ENCODE measurements at places on chromosomes 2 and 18. TPM values are rescaled to one million over a fixed set of nuclear protein-coding genes. Genes with fewer than 3 reads are reported as not detected.

GRCh38 chr2:187716301-187716700, 162.1 kb upstream of the TFPI start:
- no peaks in the 10 kb centered on the region for H3K27me3 ChIP-seq
- no peak overlapping the region for H3K4me3 ChIP-seq
- DNase-seq = no peak
- no peak overlapping the region for H3K27ac ChIP-seq
- H3K36me3 ChIP-seq = no peaks in the 10 kb centered on the region

- H3K4me1 ChIP-seq = no peaks in the 10 kb centered on the region
- DNase-seq = no peak
- no peak overlapping the region for H3K4me3 ChIP-seq
These were observed 95.5 kb downstream of the ZNF521 start for GRCh38 chr18:25256439-25256838.

GRCh38 chr2:197081294-197081693, 154.8 kb upstream of the PGAP1 start:
- DNase-seq = no peak
- peaks cover 80% of the 10 kb centered on the region for H3K36me3 ChIP-seq
- H3K27ac ChIP-seq = no peak overlapping the region
- no peak overlapping the region for H3K4me3 ChIP-seq
- H3K4me1 ChIP-seq = no peaks in the 10 kb centered on the region

- no peak overlapping the region for H3K27ac ChIP-seq
- DNase-seq = no peak
- H3K27me3 ChIP-seq = no peaks in the 10 kb centered on the region
- H3K4me1 ChIP-seq = no peaks in the 10 kb centered on the region
These were observed 116.5 kb upstream of the NETO1 start for GRCh38 chr18:72984290-72984689.

DNA sequence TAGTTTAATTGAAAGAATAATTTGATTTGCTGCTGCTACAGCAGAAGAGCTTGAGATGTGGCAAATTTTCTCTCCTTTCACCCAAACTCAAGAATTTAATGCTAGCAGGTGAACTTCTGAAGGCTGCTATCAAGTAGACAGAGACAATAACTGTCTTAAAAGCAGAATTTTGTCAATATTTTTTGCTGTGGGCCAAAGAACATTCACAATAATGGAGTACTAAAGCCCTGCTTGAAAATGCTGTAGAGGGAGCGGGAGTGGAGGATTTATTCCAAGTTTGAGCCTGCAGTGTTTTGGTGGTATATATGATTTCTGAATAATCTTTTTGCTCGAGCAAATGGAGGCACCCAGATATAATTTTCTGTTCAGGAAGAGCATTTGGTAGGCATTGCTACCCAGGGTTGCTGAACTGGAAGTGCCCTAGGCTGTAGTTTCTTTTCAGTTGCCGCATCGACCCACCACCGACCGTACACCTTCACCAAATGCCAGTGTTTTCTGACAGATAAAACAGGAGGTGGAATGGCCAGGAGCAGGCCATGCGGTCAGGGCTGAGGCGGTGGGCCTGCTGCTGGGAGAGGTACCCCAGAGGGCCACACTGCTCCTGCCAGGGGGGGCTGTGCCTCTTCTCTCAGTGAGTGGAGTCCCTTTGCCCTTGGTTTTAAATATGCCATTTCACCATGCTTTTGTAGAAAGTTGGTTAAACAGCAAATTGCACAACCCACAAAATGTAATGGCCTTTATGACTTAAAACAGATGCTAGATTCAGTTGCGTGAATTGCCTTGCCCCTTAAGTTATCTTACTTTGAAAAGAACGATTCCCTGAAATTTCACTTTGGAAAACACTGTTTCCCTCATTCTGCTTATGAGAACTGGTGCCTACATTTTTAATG, 36.4 kb downstream of the TSHZ1 start:
- H3K27me3 ChIP-seq = no peaks in the 10 kb centered on the region
- DNase-seq = no peak
- peaks cover 42% of the 10 kb centered on the region for H3K4me1 ChIP-seq
- peaks cover 3% of the 10 kb centered on the region for H3K36me3 ChIP-seq

GRCh38 chr2:28565033-28565432, 69.2 kb downstream of the PLB1 start:
- H3K27me3 ChIP-seq = peaks cover 12% of the 10 kb centered on the region
- H3K36me3 ChIP-seq = peaks cover 1% of the 10 kb centered on the region

DNA sequence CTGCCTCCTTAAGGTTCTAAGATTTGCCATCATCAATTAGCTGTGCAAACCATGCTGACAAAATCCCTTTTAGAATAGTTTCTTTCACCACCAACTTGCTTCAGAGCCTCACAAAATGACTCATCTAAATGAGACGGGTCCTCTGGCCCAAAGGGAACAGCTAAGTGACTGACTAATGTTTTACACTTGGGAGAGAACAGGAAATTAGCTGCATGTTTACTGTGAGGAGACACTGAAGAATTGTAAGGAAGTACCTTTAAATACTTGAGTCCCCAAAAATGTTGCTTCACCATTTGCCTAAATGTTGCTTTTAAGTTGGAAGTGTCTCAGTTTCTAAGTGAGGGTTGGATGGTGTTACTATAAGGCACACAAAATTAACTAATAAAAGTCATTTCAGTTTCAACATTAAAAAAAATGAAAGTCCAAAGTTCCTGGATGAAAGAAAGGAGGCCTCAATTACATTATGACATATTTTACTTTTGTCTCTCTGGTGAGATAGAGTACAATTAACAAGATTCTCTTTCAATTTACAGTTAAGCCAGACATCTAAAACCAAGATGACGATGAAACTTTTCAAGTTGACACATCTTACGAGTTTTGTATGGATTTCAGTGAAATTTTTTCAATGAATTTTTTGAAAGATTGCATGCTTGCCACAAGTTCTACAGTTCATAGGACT, 229.1 kb upstream of the FN1 start:
- H3K4me3 ChIP-seq = no peak overlapping the region
- no peaks in the 10 kb centered on the region for H3K36me3 ChIP-seq
- peaks cover 3% of the 10 kb centered on the region for H3K27me3 ChIP-seq

DNA sequence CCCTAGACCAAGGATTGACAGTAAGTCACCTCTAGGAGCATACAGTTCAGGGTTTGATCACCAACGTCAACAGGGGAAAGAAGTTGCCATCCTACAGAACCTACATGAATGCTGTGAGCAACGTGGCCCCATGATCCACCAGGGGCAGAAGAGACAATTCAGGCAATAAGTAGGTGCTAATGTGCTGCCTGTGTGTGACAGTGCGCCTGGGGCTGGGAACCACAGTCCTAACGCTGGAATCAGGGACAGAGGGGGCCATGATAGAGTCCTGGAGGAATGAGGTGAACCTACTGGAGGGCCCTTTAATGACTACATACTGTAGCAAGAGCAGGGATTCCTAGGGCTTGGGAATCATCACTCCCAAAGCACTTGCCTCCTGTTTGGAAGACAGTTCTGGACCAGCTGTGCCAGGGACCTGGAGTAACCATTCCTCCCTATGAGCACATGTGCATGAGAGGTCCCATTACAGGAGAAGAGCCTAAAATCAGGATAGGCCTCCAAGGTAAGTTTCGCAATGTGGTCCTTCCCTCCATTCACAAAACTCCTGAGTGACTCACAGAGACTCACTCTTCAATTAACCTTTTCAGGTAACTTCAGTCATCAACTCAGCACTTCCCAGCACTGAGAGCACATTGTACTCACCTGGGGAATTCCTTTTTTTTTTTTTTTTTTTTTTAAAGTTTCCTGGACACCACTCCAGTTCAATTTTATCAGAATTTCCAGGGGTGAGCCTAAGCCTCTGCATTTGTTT, 214.0 kb downstream of the TMEM163 start:
- peaks cover 11% of the 10 kb centered on the region for H3K27me3 ChIP-seq
- no peaks in the 10 kb centered on the region for H3K4me1 ChIP-seq
- no peak for DNase-seq
- H3K36me3 ChIP-seq = no peaks in the 10 kb centered on the region
- H3K27ac ChIP-seq = no peak overlapping the region

DNA sequence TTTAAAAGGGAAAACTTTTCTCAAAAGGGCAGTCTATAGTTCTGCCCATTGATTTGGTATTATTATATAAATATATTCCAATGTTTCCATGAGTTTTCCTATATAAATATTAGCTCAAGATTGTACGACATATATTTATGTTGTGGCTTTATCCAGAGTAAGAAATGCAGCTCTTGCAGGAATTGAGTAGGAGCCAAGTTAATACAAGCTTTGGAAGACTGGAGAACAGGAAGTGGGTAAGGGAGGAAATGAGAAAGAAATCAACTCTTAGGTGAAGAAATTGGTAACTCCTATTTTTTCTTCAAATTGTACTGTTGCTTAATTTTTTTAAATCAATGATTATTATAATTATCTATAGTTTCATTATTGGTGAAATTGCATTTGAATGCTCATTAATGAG, 105.4 kb upstream of the FAM117B start:
- peaks cover 10% of the 10 kb centered on the region for H3K4me1 ChIP-seq
- H3K36me3 ChIP-seq = peaks cover 3% of the 10 kb centered on the region
- DNase-seq = no peak
- no peak overlapping the region for H3K4me3 ChIP-seq

DNA sequence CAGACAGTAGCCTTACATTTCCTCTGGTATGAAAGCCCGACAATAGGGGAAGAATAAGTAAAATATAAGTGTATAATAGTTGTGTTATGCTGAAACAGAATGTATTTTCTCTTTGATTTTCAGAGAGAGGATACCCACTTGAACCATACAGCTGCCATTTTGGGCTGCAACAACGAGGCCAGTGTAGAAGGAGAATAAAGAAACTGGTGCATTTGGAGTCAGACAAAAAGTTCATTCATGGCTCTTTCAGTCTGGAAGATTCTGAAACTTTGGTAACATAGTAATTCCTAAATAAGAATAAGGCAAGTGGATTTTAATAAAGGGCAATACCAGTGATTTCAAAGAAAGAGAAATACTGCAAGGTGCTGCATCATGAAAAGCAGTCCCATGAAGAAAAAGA, 610.9 kb downstream of the LRP1B start:
- H3K27me3 ChIP-seq = no peaks in the 10 kb centered on the region
- no peak overlapping the region for H3K27ac ChIP-seq
- H3K4me1 ChIP-seq = no peaks in the 10 kb centered on the region
- no peaks in the 10 kb centered on the region for H3K36me3 ChIP-seq
- no peak overlapping the region for H3K4me3 ChIP-seq

- H3K27ac ChIP-seq = no peak overlapping the region
- no peak overlapping the region for H3K4me3 ChIP-seq
- H3K4me1 ChIP-seq = no peaks in the 10 kb centered on the region
These were observed 352.8 kb downstream of the RNF144A start for GRCh38 chr2:7270011-7270431.

GRCh38 chr18:68394705-68395104, 320.2 kb downstream of the TMX3 start:
- no peaks in the 10 kb centered on the region for H3K36me3 ChIP-seq
- no peak overlapping the region for H3K4me3 ChIP-seq
- no peak for DNase-seq
- no peaks in the 10 kb centered on the region for H3K27me3 ChIP-seq

DNA sequence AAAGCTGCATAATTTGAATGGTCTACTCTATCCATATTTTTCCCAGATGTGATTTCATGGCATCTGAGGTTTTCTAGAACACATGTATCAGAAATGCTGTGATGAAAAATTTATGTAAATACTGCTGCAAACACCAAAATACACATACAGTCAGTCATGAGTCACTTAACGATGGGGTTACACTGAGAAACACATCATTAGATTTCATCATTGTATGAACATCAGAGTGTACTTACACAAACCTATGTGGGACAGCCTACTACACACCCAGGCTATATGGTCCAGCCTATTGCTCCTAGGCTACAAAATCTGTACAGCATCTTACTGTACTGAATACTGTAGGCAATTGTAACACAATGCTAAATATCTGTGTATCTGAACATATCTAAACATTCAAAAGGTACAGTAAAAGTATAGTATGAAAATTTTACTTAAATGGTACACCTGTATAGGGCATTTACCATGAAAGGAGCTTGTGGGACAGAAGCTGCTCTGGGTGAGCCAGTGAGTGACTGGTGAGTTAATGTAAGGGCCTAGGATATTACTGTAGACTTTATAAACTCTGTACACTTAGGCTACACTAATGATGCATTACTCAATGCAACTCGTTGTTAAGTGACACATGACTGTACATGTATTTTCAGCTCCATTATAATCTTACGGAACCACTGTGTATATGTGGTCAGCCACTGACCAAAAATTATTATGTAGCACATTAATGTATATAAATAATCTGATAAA, 33.5 kb downstream of the PNO1 start:
- peaks cover 12% of the 10 kb centered on the region for H3K36me3 ChIP-seq
- H3K4me3 ChIP-seq = no peak overlapping the region
- no peaks in the 10 kb centered on the region for H3K27me3 ChIP-seq
- H3K4me1 ChIP-seq = peaks cover 34% of the 10 kb centered on the region
- peak overlapping the region; percentile 62 for H3K27ac ChIP-seq

DNA sequence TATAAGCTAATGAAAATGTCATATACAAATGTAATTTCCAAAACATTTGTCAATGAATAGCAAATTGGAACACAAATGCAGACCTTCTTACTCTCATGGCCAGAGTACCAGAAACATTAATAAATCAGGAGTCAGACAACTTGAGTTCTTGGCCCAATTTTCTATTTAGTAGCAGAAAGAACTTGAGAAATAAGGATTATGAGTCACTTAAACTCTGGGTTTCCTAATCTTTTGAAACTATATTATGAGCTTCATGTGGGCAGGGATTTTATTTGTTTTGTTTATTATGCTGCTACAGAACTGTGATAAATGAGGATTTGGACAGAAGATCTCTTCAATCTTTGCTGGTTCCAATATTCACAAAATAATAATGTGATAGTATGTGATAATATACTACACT, 686.7 kb downstream of the NR4A2 start:
- DNase-seq = no peak
- H3K27ac ChIP-seq = no peak overlapping the region
- no peak overlapping the region for H3K4me3 ChIP-seq
- H3K36me3 ChIP-seq = no peaks in the 10 kb centered on the region
- no peaks in the 10 kb centered on the region for H3K4me1 ChIP-seq

The ROCK2 gene
- total RNA-seq = 22.3 TPM

The ALPG gene
- not detected for total RNA-seq

The ELOA2 gene
- not detected for total RNA-seq

The CRYGC gene
- total RNA-seq = not detected

The PPP1R1C gene
- not detected for total RNA-seq

All from activated CD8-positive, alpha-beta memory T cell treated with anti-CD3 and anti-CD28 coated beads, Interleukin-2, amount 10 ng/mL, durations not matched to agents 7 days and 5 days (primary cell).